Panc1 (cell line): ENCODE measurements at places on chromosomes 5 and 9. TPM values are rescaled to one million over a fixed set of nuclear protein-coding genes. Genes with fewer than 3 reads are reported as not detected.

The PCDHB10 gene
- total RNA-seq = 0.72 TPM

The DAPK1 gene
- total RNA-seq = 0.87 TPM

The MEGF10 gene
- total RNA-seq = not detected

DNA sequence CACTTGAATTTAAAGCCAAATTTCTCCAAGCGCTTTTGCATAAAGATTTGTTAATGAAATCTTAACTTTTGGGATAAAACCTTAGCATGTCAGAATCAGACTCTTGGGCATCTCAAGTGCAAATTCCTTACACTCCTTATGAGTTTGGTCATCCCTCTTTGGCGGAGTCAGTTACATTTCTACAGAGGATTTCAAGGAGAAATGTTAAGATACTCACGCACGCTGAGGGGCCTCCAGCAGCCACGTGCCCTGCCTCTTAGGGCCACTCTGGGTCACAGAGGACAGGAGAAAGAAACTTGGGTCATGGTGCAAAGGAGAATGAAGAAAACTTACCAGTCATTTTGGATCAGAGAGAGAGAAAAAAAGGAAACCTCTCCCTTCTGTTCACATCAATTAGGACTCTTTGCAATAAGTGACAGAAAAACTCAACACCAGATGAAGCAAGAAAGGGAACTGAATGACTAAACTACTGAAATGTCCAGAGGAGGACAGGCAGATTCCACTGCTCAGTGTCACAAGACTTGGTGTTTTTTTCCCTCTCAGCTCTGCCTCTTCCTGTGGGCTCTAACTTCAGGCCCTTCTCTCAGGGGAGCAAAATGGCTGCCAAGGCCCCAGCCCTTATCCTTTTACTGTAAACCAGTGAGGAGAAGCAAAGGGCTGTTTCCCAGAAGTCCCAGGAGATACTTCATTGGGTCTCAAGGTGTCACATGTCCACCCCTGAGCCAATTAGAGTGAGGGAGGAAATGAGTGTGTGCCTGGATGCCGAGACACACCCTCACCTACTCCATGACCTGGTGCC lies 63.3 kb upstream of the NFIL3 start:
- no peaks in the 10 kb centered on the region for H3K4me1 ChIP-seq
- H3K27me3 ChIP-seq = no peaks in the 10 kb centered on the region; the same call in 1 of the 2 replicates
- H3K4me3 ChIP-seq = no peak overlapping the region
- no peaks in the 10 kb centered on the region for H3K36me3 ChIP-seq

DNA sequence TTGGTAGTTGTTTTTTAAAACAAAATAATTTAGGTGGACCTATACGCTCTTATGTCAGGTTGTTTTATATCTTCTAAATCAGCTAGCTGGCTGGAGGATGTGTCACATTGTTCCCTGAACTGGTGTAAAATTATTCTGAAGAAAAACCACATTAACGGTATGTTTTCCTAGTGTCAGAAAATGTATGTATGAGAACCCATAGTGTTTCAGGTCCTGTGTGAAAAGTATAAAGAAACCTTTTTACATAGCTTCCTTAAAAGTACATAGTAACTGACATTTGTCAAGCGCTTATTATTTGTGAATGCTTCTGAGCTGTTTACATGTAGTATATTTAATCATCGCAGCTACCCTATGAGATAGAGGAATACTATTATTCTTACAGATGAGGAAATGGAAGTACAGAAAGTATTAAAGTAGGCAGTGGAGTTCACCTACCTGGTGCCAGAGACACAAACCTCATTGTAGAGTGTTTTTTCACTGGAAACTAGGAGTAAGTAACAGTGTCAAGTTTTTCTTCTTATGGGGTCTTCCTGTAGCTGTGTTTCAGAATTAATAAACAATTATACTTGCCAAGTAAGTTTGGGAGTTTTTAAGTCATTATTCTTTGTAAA lies 10.4 kb upstream of the FAM120AOS start:
- no peaks in the 10 kb centered on the region for H3K27me3 ChIP-seq
- H3K4me1 ChIP-seq = peaks cover 40% of the 10 kb centered on the region
- H3K36me3 ChIP-seq = no peaks in the 10 kb centered on the region; the same call in 1 of the 2 replicates

- DNase-seq = no peak
- no peaks in the 10 kb centered on the region for H3K4me1 ChIP-seq
- no peaks in the 10 kb centered on the region for H3K27me3 ChIP-seq
- H3K36me3 ChIP-seq = no peaks in the 10 kb centered on the region
These were observed 3.7 kb downstream of the NR4A3 start for GRCh38 chr9:99825172-99826046.

- H3K4me1 ChIP-seq = no peaks in the 10 kb centered on the region
- no peak overlapping the region for H3K4me3 ChIP-seq
- no peak overlapping the region for H3K27ac ChIP-seq
- no peak for DNase-seq
- no peaks in the 10 kb centered on the region for H3K36me3 ChIP-seq
These were observed 79.9 kb upstream of the SLC1A3 start for GRCh38 chr5:36526537-36526936.

DNA sequence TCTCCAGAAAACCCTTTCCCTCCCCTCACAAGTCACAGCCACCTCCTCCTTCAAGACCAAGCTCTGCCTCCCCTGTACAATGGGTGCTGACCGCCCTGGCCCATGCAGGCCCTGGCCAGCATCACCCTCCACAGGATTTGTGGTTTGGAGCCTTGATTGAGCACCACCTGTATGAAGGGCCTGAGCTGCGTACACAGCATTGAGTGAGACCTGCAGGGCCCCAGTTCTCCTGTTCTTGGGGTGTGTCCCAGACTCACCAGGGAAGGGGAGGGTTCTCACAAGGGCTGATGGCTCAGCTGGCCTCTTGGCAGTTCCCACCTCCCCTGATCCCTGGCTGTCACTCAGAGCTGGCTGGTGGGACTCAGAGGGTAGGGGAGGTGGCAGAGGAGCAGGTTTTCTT lies 63.7 kb upstream of the IER5L start:
- H3K4me3 ChIP-seq = no peak overlapping the region
- H3K4me1 ChIP-seq = peaks cover 7% of the 10 kb centered on the region
- no peak overlapping the region for H3K27ac ChIP-seq
- H3K36me3 ChIP-seq = no peaks in the 10 kb centered on the region
- DNase-seq = no peak
- no peaks in the 10 kb centered on the region for H3K27me3 ChIP-seq

GRCh38 chr9:137147091-137147792 lies 8.3 kb downstream of the GRIN1 start:
- H3K4me1 ChIP-seq = no peaks in the 10 kb centered on the region
- H3K36me3 ChIP-seq = no peaks in the 10 kb centered on the region
- no peaks in the 10 kb centered on the region for H3K27me3 ChIP-seq
- DNase-seq = no peak
- H3K4me3 ChIP-seq = no peak overlapping the region

GRCh38 chr9:77495834-77496671 lies 152.1 kb downstream of the GNA14 start:
- no peaks in the 10 kb centered on the region for H3K36me3 ChIP-seq
- H3K27me3 ChIP-seq = no peaks in the 10 kb centered on the region
- DNase-seq = no peak

DNA sequence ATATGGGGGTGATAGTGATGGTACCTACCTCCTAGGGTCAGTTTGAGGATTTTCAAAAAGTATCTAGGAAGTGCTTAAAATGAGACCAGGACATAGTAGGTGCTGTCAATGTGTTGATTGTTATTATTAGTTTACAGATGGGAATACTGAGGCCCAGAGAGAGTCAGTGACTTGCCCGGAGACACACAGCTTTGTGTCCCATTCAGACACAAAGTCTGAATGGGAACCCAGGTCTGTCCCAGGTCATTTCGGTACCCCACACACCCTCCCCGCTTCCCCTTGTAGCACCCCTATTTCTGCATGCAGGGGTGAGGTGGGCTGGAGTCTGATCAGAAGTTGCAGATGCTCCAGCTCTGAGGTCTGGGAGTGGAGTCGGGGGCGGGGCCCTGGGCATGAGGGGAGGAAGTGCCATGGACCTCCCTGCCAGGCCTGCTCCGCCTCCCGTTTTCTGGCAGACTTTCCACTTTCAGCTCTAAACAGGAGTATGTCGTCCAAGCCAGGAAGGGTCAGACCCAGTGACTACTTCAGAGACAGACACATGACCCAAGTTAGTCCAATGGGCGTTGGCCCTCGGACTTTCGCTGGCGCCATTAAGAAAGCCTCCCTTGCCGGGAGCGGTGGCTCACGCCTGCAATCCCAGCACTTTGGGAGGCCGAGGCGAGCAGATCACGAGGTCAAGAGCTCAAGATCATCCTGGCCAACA lies 3.2 kb upstream of the DBN1 start:
- no peak overlapping the region for H3K27ac ChIP-seq
- DNase-seq = no peak
- H3K4me3 ChIP-seq = no peak overlapping the region
- H3K27me3 ChIP-seq = no peaks in the 10 kb centered on the region
- no peaks in the 10 kb centered on the region; the same call in 1 of the 2 replicates for H3K36me3 ChIP-seq

DNA sequence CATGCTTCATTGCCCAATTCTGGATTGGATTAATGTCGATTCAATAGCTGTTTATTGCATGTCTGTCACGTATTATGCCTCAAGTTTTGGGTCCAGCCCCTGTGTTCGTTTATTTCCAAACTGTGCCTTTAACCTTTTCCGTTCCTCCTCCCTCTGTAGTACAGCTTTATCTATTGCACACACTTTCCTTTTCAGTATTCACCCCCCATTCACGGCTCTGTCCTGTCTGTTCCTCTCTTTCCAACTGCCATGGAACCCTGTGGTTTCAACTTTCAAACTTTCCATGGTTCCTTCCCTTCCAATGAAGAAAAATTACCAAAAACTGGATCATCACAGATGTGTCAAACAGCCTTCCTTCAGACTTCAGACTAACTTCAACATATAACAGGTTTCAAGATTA lies 17.1 kb downstream of the SMARCA2 start:
- no peaks in the 10 kb centered on the region for H3K4me1 ChIP-seq
- no peak overlapping the region for H3K27ac ChIP-seq
- no peak overlapping the region for H3K4me3 ChIP-seq
- no peak for DNase-seq

- H3K27me3 ChIP-seq = no peaks in the 10 kb centered on the region
- H3K4me1 ChIP-seq = no peaks in the 10 kb centered on the region
- H3K36me3 ChIP-seq = no peaks in the 10 kb centered on the region; the same call in 1 of the 2 replicates
These were observed 10.0 kb upstream of the C5 start for GRCh38 chr9:121059998-121060636.

GRCh38 chr9:6048039-6048438 lies 32.6 kb upstream of the RANBP6 start:
- no peaks in the 10 kb centered on the region for H3K36me3 ChIP-seq
- H3K27me3 ChIP-seq = no peaks in the 10 kb centered on the region
- H3K4me1 ChIP-seq = no peaks in the 10 kb centered on the region
- H3K4me3 ChIP-seq = no peak overlapping the region
- no peak for DNase-seq
- H3K27ac ChIP-seq = no peak overlapping the region

DNA sequence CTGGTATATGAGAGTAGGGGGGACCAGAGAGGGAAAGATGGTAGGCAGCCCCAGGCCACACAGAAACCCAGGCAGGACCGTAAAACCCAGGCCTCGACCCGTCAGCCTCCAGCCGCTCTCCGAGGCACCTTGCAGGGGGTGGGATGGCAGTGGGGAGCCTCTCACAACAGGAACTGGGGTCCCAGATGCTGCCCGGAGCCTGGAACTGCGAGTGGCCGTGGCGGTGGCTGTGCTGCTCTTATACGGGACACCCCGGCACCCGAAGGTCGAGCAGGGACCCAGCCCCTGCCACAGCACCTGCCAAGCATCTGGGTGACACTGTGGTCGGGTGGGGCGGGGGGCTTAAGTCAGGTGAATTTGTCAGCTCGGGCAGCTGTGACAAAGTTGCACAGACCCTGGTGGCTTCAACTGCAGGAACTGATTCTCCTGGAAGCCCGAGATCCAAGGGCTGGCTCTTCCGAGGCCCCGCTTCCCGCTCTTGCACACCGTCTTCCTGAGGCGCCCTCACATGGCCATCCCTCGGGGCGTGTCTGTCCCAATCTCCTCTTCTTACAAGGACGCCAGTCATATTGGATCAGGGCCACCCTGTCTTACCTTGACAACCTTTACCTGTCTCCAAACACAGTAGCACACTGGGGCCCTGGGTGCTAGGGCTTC lies 47.6 kb upstream of the EGFL7 start:
- no peaks in the 10 kb centered on the region for H3K27me3 ChIP-seq

GRCh38 chr5:101677961-101678360 lies 618.1 kb downstream of the SLCO4C1 start:
- H3K36me3 ChIP-seq = no peaks in the 10 kb centered on the region
- H3K27me3 ChIP-seq = no peaks in the 10 kb centered on the region
- no peak overlapping the region for H3K27ac ChIP-seq
- no peaks in the 10 kb centered on the region for H3K4me1 ChIP-seq
- H3K4me3 ChIP-seq = no peak overlapping the region

DNA sequence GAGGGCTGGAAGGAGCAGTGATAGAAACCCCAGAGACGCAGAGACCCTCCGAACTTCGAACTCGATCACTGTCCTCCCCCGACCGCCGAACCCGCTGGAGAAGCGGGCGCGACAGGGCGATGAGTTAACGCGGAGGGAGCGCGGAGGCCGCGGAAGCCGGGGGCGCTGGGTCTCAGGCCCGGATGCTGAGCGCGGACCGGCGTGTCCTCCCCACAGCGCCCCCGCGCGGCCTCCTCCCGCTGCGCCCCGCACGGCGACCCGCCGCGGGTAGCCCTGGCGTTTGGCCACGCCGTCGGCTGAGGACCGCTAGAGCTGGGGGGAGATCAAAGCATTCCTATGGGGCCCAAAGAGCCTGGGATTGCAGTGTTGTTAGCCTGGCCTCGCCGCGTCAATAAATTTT lies 7.7 kb upstream of the DMRT2 start:
- no peak overlapping the region for H3K4me3 ChIP-seq
- no peak for DNase-seq
- H3K27me3 ChIP-seq = no peaks in the 10 kb centered on the region
- H3K4me1 ChIP-seq = no peaks in the 10 kb centered on the region
- H3K27ac ChIP-seq = no peak overlapping the region

DNA sequence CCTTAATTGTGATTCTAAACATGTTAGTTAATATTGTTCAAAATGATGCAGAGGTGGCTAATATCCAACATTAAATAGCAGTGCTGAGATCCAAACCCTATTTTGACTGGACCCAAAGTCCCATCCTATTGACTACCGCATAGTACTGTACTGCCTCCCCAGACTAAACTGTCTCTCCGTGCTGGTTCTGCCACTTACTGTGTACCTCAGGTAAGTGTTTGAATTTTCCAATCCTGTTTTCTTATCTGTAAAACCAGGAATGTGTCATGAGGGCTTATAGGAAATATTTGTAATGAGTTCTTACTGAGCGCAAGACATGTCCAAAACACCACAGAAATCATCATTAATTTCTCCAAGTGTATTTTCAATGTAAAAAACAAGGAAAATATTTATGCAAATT lies 209.2 kb upstream of the CD180 start:
- H3K36me3 ChIP-seq = no peaks in the 10 kb centered on the region
- no peaks in the 10 kb centered on the region for H3K27me3 ChIP-seq
- no peaks in the 10 kb centered on the region for H3K4me1 ChIP-seq
- no peak overlapping the region for H3K27ac ChIP-seq
- DNase-seq = no peak
- no peak overlapping the region for H3K4me3 ChIP-seq

GRCh38 chr9:93011114-93011513 lies 47.4 kb upstream of the SUSD3 start:
- H3K36me3 ChIP-seq = no peaks in the 10 kb centered on the region
- DNase-seq = no peak
- H3K27ac ChIP-seq = no peak overlapping the region
